ENCODE measurements at places on chromosomes 16 and 17.
A peak's percentile ranks its signal among the peaks of the same experiment; 100 is the strongest.

GRCh38 chr16:67269766-67270165, 9.6 kb upstream of the PLEKHG4 start:
- no peak for DNase-seq

DNA sequence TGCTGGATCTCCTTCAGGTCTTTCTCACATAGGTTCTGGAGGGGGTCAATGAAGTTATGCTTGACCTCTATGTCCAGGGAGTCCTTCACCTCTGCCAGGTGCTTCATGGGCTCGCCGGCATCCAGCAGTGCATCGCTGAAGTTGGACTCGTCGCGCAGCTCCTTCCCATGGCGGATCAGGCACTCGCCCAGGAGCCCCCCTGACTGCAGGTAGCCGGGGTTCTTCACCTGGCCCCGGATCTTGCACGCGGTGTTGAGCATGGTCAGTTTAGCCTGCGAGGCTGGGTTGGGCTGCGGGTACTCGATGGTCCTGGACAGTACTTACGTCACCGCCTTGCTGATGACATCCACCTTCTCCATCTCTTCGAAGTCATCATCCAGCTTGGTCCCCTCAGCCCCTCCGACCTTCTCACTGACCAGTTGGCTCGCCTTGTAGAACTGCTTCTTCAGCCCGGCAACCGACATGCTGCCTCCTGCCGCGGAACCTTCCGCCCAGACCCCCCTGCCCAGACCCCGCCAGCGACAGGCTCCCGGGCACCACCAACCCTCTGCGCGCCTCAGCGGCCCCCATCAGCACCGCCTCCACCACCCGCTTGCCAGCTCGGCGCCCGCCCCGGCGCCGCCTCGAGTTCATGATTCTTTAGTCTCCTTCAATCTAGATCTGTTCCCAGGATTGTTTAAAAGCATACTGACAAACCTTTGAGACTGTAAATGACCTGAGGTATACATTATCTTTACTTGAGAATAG, 99.8 kb downstream of the KPNA2 start:
- DNase-seq, result no peak

DNA sequence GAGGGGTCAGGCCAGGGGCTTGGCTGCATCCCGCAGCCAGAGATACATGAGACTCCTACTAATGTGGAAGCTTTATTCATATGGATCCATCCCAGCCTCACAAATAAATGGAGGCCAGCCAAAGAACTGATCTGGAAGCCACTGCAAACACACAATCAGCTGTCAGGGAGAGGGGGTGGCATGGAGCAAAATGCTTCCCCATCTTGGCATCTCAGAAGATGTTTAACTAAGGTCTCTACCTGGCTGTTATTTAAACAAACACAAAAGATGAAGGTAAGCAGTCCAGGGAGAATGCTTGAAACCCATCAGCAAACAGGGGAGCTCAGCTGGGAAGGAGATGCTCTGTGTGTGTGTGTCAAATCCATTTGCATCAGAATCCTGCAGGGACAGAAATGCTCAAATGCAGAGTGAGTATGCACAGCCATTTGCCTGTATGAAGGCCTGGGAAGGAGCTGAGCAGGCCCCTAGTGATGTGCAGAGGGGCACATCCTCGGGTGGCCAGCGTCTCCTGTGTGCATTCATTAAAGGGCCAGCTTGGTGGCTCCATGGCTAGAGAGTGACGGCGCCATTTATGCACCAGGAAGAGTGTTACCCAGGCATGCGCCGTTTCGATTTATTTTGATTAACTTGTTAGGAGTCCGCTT, 34.2 kb upstream of the IRX3 start:
- no peak for DNase-seq

GRCh38 chr16:51524070-51524469, 373.0 kb upstream of the SALL1 start:
- no peak for DNase-seq

- DNase-seq, result no peak
Measured at GRCh38 chr17:83203472-83204221, 124.2 kb downstream of the METRNL start.

DNA sequence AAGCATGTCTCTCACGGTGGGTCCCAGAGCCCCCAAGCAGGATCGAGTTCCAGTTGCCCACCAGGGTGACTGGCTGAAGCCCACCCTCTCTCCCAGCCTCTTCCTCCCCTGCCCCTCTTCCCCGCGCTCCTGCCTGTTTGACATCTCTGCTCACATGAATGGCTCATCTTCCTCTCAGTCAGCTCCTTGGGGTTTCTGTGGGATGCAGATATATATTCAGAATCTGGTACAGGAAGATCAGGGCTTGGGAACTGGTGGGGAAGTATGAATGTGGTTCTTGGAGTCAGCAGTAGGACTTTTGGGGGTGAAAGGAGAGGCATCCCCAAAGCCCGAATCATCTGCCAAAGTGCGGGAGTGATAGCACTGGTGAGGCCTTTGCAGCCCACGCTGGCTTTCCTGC, 158.9 kb upstream of the CIBAR2 start:
- no peak for DNase-seq

GRCh38 chr16:2470603-2471015, 488 bp upstream of the NTN3 start:
- DNase-seq, result no peak

- no peak for DNase-seq
Measured at GRCh38 chr17:38994026-38994425, 26.8 kb upstream of the FBXO47 start.

- DNase-seq, result no peak
Measured at GRCh38 chr17:75008373-75008772, 4.1 kb upstream of the MRPL58 start.

GRCh38 chr17:80910043-80910442, 81.6 kb upstream of the CHMP6 start:
- DNase-seq, result no peak

GRCh38 chr16:57837305-57838125, 35.2 kb upstream of the KIFC3 start:
- no peak for DNase-seq

- DNase-seq, result no peak
Measured at GRCh38 chr17:15999974-16000827, 577 bp downstream of the TTC19 start.

GRCh38 chr17:6666077-6666521, 14.5 kb downstream of the C17orf100 start:
- peak; percentile 58 for DNase-seq

- no peak for DNase-seq
Measured at GRCh38 chr17:70855401-70856054, 686.2 kb downstream of the KCNJ2 start.

DNA sequence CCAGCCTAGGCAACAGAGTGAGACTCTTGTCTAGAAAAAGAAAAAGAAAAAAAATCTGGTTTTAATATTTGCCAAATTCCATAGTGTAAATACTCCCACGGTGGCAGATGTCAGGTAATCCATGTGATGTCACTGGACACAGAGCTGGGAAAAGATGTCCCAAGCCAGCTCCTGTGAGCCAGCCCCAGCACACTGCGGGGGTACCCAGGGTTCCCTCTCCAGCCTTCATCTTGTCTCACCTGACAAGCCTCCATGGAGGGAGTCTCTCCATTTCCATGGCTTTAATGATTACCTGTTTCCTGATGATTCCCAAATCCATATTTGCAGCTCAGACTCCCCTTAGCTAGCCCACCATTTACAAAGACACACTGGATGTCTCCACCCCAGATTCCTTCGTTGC, 4.6 kb downstream of the CD300LB start:
- no peak for DNase-seq

DNA sequence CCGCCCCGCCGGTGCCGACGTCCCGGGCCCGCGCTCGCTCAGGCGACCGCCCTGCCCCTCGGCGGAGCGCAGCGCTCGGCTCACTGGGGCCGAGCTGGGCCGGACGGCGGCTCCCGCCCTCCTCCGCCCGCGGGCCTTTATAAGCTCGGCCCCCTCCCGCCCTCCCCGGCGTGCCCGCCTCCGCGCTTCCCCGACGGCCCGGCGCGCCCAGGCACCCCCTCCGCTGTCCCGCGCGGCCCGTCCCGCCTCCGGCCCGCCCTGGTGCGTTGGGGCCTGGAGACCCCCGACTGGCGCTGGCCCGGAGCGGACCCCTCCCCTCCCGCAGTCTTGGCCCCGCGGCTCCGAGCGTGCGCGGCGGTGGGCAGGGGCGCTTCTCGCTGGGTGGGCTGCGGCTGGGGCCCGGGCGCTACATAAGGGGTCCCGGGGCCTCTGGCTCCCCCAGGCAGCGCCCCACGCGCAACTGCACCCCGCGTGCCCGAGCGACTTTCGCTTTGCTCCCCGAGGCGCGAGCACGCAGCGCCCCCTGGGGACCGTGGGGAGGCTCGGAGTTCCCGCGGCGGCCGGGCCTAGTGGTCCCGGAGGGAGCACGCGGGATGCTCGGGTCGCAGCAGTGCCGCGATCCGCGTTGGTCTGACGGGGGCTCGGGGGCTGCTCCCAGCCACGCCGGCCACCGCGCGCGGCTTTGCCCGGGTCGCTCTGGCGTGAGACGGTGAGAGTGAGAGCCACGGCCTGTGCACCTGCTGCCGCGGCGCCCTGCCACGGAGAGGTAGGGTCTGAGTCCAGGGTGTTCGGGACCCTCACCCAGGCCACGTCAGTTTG, at the start of gene PIEZO1:
Gene PIEZO1, minus strand, starts transcription at position 115 of the 819 bp plus-strand sequence. CDS start 256 bp downstream, outside the sequence.
- DNase-seq, result peak; percentile 92

DNA sequence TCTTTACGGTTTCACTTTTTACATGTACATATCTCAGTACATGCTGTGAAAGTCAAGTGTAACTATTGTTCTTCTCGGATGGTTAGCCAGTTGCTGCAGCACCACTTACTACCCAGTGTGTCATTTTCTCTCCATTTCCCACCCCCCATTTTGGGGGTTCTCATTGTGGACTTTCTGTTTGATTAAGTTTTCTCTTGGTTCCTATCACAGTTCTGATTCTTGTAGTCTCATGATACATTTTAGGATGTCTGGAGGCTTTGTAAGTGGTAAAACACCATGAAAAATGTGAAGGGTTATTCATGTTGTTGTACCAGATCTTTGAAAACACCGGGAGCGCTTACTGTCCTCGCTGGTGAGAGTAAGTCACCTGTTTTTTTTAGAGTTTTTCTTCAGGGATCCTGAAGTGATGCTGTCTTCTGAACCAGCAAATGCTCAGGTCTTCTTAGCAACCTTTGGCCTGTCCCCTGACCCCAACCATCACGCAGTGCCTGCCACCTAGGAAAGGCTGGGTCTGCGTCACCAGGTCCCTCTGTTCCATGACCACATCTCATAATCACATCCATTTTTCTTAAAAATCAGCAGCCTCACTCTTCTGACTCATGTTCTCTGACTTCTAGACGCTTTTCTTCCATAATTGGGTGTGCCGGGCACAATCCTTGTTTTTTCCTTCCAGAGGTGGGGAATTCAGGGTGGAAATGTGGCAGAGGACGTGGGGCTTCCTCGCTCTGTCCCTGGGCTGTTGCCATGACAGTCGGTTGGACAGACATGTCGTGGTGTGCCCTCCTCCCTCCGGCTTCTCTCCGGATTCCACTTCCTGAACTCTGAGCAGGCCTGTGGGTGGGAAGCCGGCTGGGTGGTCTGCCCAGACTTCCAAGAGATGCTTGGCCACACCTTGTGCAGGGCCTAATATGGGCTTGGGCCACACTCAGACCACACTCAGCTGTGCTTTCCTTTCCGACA, 102.6 kb downstream of the NTN1 start:
- DNase-seq, result no peak

GRCh38 chr16:31916056-31916488, 42.5 kb downstream of the ZNF267 start:
- DNase-seq, result no peak

- DNase-seq, result no peak
Measured at GRCh38 chr17:43591779-43592562, 45.8 kb upstream of the ETV4 start.

DNA sequence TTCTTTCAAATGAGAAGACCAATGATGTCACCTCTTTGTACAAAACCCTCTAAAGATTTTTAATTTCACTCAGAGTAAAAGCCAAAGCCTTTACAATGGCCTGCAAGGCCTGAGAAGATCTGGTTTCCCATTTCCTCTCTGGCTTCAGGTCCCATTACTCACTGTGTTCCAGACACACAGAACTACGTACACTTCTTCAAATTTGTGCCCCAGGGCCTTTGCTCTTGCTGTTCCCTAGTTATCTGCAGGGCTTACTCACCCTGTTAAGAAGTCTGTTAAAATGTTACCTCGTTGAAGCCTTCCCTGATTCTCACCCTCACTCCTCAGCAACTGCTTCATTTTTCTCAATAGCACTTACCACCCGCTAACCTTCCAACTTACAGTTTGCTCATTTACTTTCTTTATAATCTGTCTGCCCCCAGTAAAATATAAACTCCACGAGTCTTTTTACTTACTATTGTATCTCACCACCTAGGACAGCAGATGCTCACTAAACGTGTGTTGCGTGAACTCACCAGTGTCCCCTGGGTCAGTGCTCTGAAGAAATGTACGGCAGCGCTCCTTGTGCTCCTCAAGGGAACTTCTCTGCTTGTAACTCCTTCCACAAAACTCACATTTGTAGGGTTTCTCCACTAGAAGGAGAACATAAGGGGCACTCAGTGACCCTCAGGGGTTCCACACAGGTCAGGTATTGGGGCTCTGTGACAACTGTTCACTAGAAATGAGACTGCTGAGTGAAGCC, 50.2 kb downstream of the GRB7 start:
- no peak for DNase-seq

DNA sequence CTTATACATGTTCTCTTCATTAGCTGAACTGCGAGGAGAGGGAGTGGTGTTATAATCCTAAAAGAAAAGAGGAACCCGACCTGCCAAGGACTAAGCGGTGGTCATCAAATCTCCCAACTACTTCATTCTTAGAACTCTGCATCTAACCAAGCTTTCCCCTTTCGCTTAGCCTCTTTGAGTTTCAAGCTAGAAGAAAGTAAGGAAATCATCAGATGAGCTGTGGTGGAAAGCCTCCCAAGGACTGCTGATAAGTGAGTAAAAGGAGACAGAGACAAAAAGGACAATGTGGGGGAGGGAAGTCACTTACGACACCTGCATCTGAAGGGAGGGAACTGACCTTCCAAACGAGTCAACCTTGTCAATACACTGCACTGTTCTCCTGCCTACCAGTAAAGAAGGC, 121.3 kb downstream of the TRIM37 start:
- DNase-seq, result no peak

DNA sequence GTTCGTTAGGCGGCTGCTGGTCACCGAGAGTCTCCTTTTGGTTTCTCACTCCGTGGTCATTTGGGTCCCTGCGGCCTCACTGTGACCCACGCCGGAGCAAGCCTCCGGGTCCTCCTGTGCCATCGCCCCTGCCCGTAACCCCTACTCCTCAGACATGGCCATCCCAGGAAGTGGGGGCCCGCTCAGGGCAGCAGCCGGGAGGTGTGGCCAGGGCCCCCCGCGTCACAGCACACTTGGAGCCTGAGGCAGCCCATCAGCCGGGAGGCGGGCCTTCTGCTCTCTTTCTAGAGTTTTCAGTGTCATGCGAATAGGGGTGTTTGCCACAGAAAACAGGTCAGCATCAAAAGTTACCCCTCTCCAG, 7.9 kb upstream of the WFIKKN1 start:
- no peak for DNase-seq

DNA sequence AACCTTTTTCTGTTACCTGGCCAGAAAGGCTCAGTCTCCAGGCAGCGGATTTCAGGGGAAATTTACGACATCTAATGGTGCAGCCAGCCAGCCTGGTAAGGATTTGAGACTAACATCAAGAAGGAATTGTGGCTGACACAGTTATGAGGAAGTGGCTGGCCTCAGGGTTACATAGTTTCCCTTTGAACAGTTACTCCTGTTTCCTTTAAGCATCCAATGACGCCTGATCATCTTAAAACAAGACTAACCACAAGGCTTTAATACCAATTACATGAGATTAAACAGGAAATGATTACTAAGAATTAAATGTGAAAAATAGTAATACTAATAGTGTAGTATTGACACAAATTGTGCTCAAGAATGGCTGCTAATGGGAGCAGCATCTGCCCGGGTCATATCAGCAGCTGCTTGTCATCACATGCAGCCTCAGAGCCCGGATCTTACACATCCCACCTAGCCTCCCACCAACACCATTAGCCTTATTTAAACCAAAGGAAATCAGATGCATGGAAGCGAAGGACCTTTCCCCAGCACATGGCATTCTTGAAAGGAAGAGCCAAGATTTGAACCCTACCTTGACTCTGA, 431.8 kb downstream of the PMP22 start:
- no peak for DNase-seq

All from CD4-positive, alpha-beta T cell treated with Interleukin-17A for 4 hours (primary cell).